Ovary (tissue), 10 donors: ENCODE measurements at places on chromosomes 7 and 10.

- DNase-seq, result no peak
Measured at GRCh38 chr10:103969436-103969835, 2.5 kb downstream of the SLK start.

GRCh38 chr7:35758421-35758820 lies 42.4 kb upstream of the SEPTIN7 start:
- no peak for DNase-seq

- no peak for DNase-seq
Measured at GRCh38 chr10:111972109-111972508, 211.5 kb downstream of the GPAM start.

DNA sequence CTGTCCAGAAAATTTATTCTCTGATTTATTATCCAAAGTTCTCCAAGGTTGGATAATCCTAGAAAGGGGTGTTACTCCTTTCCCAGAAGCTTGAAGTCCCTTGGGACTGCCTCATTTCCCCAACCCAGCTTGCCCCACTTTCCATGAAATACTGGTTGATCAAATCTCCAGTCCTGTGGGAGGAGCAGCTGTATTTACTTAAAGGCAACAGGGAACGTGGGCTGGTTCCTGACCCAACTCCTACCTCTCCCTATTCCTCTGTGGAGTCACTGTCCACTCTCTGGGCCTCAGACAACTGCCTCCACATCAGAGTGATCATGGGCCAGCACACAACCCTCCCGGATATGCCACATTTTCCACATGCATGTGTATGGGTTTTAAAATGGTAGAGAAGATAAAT lies 166.2 kb upstream of the PRR15 start:
- no peak for DNase-seq

GRCh38 chr7:128035712-128036111 lies 4.5 kb upstream of the LRRC4 start:
- no peak for DNase-seq

DNA sequence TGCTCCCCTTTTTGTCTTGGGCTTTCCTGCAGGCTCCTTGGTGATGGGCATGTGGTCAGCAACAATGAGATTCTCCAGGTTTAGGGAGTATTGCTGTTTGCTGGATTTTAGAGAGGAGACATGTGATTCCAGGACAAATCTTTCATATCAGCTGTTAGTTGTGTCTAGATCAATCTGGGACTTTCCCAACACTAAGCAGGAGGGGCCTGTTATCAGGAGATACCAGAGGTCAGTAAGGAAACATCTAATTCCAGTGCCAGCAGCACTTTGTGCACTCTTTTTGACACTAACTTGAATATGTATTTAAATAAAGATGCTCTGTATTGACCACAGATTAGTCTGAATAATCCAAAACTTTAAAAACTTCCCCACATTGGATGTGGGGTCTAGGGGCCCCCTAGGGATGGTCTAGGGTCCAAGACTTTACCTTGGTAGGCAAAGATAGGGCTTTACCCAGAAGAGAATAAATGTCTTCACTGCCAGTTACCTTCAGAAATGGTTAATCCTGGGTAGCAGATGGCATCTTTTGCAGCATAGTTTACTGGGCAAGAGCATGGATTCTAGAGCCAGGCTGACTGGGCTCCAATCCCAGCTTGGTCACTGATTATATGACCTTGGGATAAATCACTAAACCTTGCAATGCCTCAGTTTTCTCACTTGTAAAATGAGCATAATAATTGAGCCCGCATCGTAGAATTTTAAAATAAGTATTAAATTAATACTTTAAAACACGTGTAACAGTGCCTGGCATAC lies 6.4 kb upstream of the FIGNL1 start:
- no peak for DNase-seq
